ENCODE measurements at places on chromosomes 2 and 18. TPM values are rescaled to one million over a fixed set of nuclear protein-coding genes. Genes with fewer than 3 reads are reported as not detected.

DNA sequence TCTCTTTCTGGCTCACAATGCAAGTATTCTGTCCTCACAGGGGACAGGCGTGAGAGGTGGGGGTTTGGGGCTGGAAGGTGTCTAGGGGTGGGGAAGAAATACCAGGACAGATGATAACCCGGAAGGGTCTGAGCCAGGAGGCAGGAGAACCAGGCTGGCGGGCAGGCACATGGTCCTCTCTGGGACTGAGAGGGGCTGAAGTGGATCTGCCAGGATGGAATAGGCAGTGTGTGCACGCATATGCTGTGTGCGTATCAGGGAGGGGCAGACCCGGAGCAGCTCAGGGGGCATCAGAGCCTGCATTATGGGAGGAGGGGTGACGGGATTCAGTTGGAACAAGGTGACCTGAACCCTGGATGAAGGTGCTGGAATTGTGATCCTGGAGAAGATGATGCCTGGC, 157.3 kb downstream of the DYSF start:
- DNase-seq = no peak

DNA sequence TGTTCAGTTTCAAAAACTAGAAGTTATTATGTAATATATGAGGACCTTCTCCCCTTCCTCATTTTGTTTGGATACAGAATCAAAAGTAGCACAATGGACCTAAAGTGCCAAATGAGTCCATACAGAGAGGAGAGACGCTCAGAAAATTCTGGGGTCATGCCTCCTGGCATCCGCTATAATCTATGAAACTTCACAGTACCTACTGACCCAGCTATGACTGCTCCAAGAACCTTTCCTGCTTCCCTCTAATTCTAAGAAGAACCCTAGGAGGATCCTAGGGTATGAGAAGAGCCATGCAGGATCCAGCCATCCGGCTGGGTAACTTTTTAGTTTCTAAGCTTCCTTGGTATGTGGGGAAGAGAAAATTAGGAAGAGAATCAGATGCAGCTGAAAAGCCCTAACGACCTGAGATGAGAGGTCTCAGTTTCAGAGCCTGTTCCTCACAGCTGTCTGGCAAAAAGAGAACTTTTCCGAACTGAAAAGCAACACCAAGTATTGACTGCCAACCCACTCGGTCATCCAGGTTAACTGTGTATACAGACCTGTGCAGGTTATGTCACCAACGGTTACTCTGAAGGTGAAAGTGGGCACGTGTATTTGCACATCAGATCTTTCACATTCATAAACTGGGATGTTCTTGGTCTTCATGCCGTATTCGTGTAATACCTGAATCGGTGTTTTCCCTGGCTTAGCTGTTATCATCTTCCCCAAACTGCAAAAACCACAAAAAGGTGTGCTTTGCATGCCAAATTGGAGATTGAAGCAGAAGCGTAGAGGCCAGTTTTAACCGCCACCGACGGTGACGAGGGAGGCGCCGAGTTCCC, 1.1 kb downstream of the PRKRA start:
- no peak for DNase-seq

Gene UNC80
- total RNA-seq = not detected

DNA sequence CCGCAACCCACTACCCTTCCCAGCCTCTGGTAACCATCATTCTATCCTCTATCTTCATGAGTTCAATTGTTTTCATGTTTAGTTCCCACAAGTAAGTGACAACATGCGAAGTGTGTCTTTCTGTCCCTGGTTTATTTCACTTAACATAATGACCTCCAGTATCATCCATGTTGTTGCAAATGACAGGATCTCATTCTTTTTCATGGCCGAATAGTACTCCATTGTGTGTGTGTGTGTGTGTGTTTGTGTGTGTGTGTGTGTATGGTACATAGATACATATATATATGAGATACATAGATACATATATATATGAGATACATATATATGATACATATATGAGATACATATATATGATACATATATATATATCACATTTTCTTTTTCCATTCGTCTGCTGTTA, 196.3 kb upstream of the STK17B start:
- no peak for DNase-seq

GRCh38 chr18:23593720-23594119, 7.4 kb upstream of the NPC1 start:
- no peak for DNase-seq

Gene SLC9A2
- total RNA-seq = 5.7 TPM

Gene IL1F10
- not detected for total RNA-seq

Gene DNAJC5G
- not detected for total RNA-seq

Gene ANKRD36
- 24.9 TPM for total RNA-seq

Gene C18orf63
- total RNA-seq = not detected

GRCh38 chr2:170897108-170897507, 31.9 kb upstream of the GORASP2 start:
- no peak for DNase-seq

DNA sequence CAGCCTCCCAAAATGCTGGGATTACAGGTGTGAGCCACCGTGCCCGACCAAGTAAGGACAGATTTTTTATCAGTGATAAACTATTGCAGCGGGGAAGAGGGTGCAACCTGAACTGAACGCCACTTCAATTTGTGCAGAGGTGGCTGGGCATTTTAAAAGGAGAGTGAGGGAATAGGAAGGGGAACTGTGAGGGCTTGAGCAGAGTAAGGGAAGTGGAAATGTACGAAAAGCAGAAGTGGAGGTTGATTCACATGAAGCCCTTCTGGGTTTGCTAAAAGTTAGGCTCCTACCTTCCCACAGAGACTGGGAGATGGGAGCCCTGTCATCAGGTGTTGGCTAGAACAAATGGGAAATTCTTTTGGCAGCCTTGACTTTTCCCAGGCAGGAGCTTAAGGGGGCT, 6.1 kb downstream of the STK11IP start:
- no peak for DNase-seq

Gene STEAP3
- 28.3 TPM for total RNA-seq

Gene DUSP2
- 5.9 TPM for total RNA-seq

Gene THSD7B
- not detected for total RNA-seq

Gene RBKS
- 2.3 TPM for total RNA-seq

DNA sequence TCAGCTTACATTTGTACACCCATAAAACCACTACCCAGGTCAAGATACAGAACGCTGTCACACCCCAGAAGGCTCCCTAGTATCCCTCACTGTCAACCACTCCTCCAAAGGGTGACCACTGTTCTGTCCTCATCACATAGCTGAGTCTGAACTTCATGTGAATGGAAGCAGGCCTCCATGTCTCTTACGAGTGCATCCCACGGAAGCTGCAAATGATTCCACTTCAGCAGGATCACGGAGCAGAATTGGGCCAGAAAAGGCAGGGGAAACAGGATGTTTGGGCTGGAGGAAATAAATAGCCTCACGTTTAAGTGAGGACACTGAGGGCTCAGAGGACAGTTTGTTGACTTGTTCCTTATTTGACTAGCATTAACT, 38.4 kb downstream of the LBH start:
- no peak for DNase-seq

Gene PLEKHH2
- total RNA-seq = 21.2 TPM

Gene RNF144A
- total RNA-seq = 13.7 TPM

DNA sequence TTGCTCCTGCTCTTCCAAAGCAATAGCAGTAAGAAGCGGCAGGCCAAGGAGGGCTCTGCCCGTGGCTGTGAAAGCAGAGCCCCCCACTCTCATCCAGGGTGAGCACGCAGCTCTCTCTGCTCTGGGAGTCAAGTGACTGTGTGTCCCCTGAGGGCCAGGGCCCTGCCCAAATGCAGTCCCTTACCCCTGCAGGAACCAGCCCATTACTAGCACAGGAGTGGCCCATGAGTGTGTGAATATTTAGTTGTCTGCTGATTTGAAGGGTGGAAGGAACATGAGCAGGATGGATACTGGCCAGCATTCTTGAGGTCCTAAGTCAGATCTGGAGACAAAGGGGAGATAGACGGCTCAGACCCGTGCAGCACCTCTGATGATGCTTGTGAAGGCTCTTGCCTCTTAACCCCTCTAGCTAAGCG, 69.7 kb upstream of the FOSL2 start:
- no peak for DNase-seq

Gene CTAGE1
- total RNA-seq = not detected

Data from Calu3 (cell line).